Bronchial smooth muscle cell (primary cell): ENCODE measurements at places on chromosomes 6 and 20. TPM values are rescaled to one million over a fixed set of nuclear protein-coding genes. Genes with fewer than 3 reads are reported as not detected.

The THBS2 gene
- total RNA-seq = 172 and 213 TPM in 2 replicates

The SLC24A3 gene
- total RNA-seq = under 0.01 TPM in 1 of 2 replicates, not detected in the other

The DEF6 gene
- total RNA-seq = 1.5 and 4.4 TPM in 2 replicates

The HLA-DQB2 gene
- total RNA-seq = not detected in 2 replicates

The EDN1 gene
- total RNA-seq = under 0.01 and 0.16 TPM in 2 replicates

The GTSF1L gene
- not detected in 2 replicates for total RNA-seq

The GJA1 gene
- total RNA-seq = 91.7 and 120 TPM in 2 replicates

The GRM1 gene
- total RNA-seq = under 0.01 and 0.17 TPM in 2 replicates

The RTF2 gene
- total RNA-seq = 93.4 and 99.8 TPM in 2 replicates
